Activated CD4-positive, alpha-beta memory T cell treated with anti-CD3 and anti-CD28 coated beads for 36 hours (primary cell): ENCODE measurements at places on chromosomes 3 and 15. TPM values are rescaled to one million over a fixed set of nuclear protein-coding genes. Genes with fewer than 3 reads are reported as not detected.

Gene COLQ
- 1.4 TPM for total RNA-seq

GRCh38 chr3:46281551-46281950 lies 39.3 kb downstream of the CCR3 start:
- no peak for DNase-seq

- no peak for DNase-seq
Observed at GRCh38 chr3:463252-464192, 267.0 kb downstream of the CHL1 start.

- DNase-seq: no peak
Observed at GRCh38 chr3:158407844-158408517, 163.0 kb upstream of the MLF1 start.

DNA sequence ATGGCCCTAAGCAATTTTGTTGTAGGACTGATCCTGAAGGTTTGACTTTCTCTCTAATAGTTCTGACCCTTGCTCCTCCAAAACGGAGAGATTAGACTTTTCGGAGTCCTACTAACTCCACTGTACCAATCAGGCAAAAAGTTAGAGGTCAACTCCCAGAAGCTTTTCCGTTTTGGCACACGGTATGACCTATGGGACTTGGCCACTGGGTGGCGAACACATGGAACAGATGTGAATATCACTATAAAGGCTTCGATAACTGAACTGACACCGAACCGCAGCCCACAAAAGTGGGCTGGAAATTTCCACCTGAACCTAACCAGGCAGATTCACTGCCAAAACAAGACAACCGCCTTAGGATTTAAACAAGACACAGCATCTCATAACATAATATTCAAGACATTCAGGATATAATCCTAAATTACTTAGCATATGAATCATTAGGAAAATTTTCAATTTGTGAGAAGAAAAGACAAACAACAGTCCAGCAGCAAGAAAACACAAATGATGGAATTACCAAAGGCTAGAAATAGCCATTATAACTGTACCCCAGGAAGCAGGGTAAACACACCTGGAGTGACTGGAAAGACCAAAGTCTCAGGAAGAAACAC lies 12.2 kb upstream of the TM2D3 start:
- DNase-seq: no peak

Gene CRYGS
- 2.5 TPM for total RNA-seq

DNA sequence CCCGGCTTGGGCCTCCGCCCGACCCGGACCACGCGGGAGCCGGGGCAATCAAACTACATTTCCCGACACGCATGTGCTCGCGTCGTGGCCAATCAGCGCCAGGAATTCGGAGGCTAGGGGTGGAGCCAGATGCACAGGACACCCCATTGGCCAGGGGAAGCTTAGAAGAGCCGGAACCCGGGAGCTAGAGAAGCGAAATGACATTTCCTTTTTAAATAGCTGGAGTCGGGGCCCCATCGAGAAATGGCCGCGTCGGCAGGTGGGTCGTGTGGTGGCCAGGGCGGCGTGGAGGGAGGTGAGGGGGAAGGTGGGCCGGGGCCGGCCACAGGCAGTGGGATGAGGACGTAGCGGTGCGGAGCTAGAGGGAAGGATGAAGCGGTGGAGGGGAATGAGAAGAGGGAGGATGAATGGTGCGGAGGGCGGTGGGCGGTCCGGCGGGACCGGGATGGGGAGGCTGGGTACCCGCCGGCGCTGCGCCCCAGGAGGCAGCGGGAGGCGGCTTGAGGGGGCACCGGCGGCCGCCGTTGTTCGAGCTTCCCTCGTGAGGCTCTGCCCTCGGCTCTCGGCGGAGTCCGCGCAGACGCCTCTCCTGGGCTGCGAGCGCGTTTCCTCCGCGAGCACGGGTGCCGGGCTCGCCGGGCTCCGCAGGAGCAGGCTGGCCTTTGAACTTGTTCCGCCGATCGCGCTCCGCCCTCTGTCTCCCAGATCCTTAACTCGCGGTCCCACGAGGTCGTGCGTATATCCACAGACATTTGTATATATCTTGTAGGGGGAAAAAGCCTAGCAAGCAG lies at the start of gene KBTBD8:
KBTBD8 (plus strand) TSS at position 195 of the 791 bp plus-strand sequence; CDS start at position 244, 49 bp downstream.
- peak; percentile 99 for DNase-seq

Gene BFSP2
- total RNA-seq: not detected

DNA sequence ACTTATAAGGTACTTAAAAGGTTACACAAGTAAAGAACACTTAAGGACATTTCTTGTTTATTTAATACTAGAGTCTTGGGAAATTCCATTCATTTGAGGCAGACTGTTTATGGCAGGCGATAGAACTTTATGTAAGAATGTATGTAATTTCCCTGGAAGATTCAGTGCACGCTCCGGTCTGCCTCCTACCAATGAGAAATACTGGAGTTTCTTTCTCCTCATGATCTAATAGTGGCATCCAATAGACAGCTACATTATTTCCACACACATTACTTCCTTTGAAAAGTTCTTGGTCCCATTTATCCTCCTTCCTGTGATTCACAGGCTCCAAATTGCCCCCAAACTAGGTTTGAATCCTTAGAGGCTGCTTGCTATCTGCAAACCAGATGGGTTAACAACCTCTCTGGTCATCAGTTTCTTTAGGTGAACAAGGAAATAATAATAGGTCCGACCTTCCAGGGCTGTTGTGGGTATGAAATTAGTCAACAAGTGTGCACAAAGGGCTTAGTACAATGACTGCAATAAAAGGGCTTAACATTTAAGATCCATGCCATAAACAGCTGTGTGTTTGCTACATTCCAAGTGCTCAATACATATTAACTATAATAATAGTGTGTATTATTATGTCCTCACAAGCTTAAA lies 30.7 kb downstream of the EIF4E3 start:
- DNase-seq: no peak

DNA sequence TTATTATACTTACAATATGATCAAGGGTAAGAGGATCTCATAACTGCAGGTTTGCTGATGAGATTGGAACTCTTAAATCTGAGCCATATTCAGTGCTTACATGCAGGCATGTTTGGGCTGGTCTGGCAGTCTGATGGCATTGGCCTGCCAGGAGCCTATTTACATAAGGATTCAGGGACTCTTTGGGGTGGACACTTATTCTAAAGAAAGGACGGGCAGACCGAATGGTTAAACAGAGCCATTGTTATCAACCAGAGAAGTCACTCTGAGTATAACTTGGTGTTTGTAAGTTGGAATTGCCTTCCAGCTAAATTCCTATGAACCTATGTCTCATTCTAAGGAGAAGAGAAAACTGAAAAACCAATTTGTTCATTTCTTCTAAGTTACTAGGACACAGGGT lies 932.8 kb downstream of the IGSF11 start:
- DNase-seq: no peak

DNA sequence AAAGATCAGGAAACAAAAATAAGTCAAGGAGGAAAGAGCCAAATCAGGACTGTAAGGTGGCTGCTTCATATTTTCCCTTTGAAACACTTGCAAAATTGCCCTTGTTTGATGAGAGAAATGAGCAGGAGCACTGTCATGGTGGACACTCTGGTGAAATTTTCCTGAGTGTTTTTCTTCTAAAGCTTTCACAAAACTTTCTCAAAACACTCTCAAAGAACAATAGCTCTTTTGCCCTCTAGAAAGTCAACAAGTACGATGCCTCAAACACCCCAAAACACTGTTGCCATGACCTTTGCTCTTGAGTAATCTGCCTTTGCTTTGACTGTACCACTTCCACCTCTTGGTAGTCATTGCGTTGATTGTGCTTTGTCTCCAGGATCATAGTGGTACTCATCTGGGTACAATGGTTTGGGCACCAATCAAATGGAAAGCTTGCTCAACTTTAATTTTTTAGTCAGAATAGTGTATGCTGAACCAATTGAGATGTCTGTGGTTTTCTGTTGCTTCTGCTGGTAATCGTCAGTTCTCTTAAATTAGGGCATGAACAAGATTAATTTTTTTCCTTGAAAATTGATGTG lies 13.2 kb upstream of the MITF start:
- no peak for DNase-seq

DNA sequence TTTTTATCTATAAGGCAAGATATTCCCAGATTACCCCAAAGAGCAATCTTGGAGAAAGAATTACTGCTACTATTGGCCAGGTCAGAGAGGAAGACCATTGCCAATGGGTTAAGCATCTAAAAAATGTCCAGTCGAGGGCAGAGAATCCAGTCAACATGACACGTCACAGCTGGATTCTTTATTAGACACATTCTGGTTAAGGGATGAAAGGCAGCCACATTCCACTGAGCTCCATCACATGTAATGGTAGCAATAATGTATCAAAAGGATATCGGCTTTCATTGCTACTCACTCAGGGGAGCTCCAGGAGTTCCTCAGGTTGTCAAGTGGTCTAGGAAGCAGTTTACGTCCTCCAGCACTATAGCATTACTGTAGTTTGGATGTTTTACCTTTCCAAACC lies 421.1 kb downstream of the PLOD2 start:
- no peak for DNase-seq

Gene PIERCE2
- total RNA-seq: 0.34 TPM

DNA sequence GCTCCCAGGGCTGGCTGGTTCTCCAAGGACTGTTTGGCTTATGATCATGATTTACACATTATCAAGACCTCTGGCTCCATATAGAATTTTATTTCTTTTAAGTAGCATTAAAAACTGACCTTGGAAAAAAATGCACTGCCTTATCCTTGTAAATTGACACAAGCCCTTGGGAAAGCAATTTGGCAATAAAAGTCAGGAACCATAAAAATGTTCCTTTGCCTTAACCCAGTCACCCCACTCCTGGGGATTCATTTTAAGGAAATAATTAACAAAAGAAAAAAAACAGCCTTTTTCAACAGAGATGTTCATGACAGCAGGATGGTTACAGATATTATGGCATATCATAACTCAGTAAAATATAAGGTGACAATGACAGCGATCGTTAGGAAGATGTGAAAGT lies 51.6 kb upstream of the NR2E3 start:
- no peak for DNase-seq

DNA sequence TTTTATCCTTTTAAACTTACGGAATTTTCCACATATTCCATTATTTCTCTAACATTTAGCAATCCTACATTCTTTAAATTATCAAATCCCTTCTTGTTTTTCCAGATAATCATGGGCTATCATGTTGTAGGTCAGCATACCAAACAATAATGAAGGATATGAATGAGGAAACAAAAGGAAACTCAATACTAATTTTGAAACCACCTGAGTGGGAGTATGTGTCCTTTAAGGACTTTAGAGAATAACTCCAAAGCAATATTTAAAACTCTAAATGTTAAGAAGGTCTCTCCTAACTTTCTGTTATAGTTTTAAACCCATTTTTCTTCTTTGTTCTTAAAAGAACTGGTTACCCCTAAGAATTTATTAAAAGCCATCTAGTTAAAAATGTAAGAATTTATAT lies 43.0 kb downstream of the TP53BP1 start:
- DNase-seq: no peak

DNA sequence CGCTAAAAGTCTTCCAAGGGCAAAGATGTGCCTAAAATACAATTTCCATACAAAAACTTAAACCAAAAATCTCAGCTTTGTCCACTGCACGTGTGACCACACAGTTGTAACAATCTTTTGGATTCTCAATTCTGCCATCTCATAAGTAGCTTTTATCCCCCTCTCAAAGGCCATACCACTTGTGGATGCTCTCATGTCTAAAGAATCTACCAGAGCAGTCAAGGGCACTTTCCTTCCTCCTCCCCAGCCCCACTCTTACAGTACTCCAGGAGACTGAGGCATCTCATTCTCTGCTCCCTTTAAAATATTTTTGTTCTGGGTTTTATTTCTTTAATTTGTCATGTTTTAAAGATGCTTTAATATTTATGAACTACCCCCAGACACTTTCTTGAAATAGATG lies 102.3 kb upstream of the PFN2 start:
- DNase-seq: no peak

Gene CLEC3B
- not detected for total RNA-seq

DNA sequence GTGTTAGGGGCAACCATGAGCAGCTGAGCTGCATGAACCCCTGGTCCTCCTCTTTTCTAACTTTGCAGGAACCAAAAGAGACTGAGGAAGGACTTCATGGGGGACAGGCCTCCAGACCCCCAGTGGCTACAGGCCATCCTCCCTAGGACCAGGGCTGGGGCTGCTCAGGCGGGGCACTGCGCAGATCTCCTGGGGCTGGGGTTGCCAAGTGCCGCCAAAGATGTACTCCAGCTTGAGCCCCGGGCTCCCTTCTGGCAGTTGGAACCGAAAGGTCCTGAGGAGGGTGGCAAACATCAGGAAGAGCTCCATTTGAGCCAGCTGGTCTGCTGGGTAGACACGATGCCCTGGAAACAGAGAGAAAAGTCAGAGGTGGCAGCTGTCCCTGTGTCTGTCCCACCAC lies 11.1 kb upstream of the PARL start:
- no peak for DNase-seq

Gene AQP9
- total RNA-seq: 0.17 TPM

GRCh38 chr15:72809329-72809728 lies 25.8 kb upstream of the ADPGK start:
- no peak for DNase-seq

Gene TRIM71
- total RNA-seq: 0.02 TPM

GRCh38 chr3:194042927-194043326 lies 93.0 kb upstream of the HES1 start:
- DNase-seq: no peak

Gene B3GALNT1
- 1.6 TPM for total RNA-seq

GRCh38 chr15:101213147-101213546 lies 38.7 kb downstream of the CHSY1 start:
- DNase-seq: no peak

GRCh38 chr3:114112696-114113095 lies 56.2 kb downstream of the QTRT2 start:
- DNase-seq: no peak

Gene RBP2
- total RNA-seq: not detected

GRCh38 chr15:54803134-54803808 lies 393.5 kb downstream of the RSL24D1 start:
- DNase-seq: no peak

Gene RBM5
- 107 TPM for total RNA-seq

DNA sequence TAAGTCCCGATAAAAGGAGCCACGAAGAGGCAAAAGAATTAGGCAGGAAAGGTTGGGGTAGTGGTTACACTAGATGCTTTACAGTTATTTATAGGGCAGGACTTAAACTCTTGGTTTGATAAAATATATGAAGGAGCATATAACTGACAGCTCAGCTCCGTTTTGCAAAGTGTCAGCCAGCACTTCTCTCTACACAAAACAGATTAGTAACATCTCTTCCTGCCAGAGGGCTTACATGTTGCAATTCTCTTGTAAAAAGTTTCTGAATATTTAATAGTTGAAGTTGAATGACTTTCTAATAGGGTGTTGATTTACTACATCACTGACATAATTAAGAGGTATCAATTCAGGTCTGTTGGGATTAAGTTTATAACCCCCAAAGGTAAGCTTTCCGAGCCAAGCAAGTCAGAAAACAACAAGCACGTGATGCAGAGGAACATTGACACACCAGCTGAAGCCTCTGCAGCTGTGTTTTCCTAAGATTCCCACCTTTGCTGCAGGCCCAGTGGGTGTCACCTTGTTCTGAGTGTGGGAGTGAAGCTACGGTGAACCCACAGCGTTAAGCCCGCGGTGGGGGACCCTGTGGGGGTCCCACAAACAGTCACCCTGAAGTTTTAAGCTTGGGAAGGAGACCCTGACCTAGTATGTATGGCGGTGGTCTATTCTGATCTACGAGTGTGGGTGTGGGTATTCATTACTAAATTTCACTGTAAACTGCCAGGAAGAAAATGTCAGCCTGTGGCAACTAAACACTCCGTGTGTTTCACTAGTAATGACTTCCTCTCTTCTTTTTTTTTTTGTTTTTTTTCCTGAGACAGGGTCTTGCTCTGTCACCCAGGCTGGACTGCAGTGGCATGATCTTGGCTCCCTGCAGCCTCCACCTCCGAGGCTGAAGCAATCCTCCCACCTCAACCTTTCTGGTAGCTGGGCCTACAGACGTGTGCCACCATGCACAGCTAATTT lies 22.0 kb upstream of the ATP13A3 start:
- DNase-seq: no peak
